ENCODE measurements at places on chromosomes 4 and X.
A peak's percentile ranks its signal among the peaks of the same experiment; 100 is the strongest.

- DNase-seq, result no peak
Observed at GRCh38 chr4:175758050-175759024, 53.7 kb downstream of the GPM6A start.

GRCh38 chr4:128221586-128221985 lies 66.0 kb downstream of the PGRMC2 start:
- no peak for DNase-seq

DNA sequence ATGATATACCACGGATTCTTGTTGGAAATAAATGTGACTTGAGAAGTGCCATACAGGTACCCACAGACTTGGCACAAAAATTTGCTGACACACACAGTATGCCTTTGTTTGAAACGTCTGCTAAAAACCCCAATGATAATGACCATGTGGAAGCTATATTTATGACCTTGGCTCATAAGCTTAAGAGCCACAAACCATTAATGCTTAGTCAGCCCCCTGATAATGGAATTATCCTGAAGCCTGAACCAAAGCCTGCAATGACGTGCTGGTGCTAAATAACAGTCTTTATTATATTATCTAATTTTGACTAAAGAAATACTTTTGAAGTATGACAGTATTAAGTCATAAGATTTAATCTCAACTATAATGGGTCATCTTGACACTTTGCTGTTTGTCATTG lies 18.9 kb downstream of the RAB33B start:
- DNase-seq, result no peak

DNA sequence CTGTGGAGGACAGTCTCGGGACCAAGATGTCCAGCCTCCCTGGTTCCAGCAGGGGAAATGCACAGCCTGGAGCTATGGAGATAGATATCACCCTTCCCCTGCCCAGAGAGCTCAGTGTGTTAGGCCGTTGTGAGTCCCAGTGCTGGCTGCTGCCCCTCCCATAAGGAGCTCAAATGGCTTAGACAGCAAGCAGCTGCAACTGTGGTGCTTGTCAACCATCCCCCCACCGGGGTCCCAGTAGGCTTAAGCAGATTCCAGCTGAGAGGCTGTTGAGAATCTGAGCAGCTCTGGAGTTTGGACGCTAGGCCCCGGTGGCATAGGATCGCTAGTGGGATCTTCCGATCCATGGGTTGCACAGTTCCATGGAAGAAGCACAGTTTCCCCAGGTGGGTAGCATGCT lies 181.8 kb upstream of the POF1B start:
- no peak for DNase-seq

DNA sequence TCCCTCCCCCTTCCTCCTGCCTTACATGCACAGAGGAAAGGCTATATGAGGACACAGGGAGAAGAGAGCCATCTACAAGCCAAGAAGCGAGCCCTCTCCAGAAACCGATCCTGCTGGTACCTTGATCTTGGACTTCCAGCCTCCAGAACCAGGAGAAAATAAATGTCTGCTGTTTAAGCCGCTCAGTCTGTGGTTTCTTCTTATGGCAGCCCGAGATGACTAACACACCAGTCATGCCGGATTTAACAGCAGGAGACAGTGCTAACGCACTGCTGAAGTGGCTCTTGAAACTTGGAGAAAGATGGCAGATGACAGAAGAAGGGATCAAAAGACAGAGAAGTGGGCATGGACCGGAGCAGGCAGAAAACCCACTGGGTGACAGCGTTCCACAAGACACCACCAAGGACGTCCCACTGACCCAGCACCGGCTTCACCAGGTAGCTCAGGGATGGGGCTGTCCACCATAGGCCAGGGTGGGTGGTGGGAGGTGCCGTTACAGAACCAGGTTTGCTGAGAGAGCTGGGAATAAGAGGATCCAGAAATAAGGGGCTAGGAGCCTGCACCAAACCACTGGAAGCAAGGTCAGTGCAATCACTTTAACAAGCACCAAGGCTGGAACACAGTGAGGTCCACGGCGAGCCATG lies 6.2 kb upstream of the MAN2B2 start:
- peak; percentile 56 for DNase-seq

DNA sequence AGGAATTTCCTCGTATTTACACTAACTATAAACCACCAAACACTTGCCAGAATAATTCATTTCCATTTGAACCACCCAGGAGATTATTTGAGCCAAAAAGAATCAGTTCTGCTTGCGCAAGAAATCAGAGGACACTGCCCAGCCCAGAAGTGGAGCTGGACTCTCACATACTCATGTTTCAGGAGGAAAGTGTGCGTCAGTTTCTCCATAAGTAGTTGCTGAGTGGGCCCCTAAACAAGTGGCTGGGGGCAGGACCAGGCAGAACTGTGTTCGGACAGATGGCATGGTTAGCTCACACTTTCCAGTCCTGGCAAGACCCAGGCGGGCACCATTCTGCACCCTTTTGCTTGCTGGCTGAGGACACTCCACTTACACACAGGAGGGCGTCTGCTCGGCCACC lies 38.8 kb downstream of the BTC start:
- no peak for DNase-seq

DNA sequence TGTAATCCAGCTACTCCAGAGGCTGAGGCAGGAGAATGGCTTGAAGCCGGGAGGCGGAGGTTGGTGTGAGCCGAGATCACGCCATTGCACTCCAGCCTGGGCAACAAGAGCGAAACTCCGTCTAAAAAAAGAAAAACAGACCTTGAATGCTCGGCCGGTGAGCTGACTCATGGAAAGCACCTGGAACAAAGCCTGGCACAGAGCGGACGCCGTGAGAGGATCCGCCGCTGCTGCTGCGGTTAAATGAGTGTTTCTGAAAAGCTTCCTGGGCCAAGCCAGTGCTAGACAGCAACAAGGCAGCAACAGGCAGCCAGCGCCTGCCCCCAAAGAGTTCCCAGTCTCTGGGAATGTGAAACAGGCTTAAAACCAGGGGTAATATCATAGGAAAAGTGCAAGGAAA lies 186.4 kb downstream of the AFAP1 start:
- DNase-seq, result no peak

DNA sequence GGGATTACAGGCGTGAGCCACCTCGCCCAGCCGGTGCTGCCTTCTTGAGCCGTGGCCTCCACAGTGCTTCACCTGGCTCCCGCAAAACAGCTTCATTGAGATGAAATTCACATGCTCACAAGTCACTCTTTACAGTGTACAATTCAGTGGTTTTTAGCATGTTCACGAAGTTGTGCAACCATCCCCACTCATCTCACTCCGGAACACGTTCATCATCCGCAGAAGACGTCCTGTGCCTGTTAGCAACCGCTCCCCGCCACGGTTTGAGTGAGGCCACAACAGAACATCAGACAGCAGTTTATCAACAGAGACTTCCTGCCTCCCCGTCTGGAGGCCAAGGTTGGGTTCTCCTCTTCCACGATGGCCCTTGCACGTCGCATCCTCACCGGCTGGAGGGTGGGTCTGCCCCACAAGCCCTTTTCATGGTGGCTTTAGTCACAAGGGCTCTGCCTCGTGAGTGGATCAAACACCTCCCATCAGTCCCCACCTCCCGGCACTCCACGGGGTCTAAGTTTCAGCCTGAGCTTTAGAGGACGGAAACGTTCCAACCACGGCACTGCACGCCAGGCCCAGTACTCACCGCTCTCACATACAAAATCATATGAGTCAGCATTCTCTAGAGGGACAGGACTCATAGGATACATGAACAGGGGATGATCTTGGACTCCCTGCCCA lies 29.6 kb upstream of the SPON2 start:
- DNase-seq, result peak; percentile 68

- no peak for DNase-seq
Observed at GRCh38 chrX:131752493-131753198, 208.8 kb downstream of the OR13H1 start.

- DNase-seq, result peak; percentile 93
Observed at GRCh38 chr4:76194325-76194724, 19.3 kb downstream of the SCARB2 start.

GRCh38 chrX:470686-471085 lies 84.0 kb upstream of the PPP2R3B start:
- DNase-seq, result no peak

Data from non-pigmented ciliary epithelial cell (primary cell).